ENCODE measurements at places on chromosomes 1 and 21.

GRCh38 chr1:982765-983436 lies 1.0 kb upstream of the PERM1 start:
- DNase-seq = no peak

- DNase-seq = no peak
Observed at GRCh38 chr1:70714149-70714548, 303.1 kb downstream of the CTH start.

- DNase-seq = no peak
Observed at GRCh38 chr1:25793585-25794170, 6.3 kb upstream of the SELENON start.

- DNase-seq = no peak
Observed at GRCh38 chr1:1982379-1983232, 21.0 kb downstream of the CFAP74 start.

DNA sequence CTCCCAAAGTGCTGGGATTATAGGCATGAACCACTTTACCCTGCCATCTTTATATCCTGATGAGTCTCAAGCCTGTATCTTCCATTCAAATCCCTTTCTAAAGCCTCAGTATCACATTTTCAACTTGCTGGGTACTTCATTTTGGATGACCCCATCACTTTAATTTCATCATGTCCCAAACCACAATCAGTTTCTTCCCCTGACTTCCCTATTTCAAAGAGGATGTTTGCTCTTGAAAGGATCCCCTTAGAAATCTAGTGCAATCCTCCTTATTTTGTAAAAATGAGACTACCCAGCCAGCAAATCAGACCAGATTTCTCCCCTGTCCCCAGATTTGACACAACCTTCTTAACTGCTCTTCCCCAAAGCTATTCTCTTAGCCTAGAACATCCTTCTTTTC lies 7.0 kb upstream of the TRIT1 start:
- DNase-seq = no peak

DNA sequence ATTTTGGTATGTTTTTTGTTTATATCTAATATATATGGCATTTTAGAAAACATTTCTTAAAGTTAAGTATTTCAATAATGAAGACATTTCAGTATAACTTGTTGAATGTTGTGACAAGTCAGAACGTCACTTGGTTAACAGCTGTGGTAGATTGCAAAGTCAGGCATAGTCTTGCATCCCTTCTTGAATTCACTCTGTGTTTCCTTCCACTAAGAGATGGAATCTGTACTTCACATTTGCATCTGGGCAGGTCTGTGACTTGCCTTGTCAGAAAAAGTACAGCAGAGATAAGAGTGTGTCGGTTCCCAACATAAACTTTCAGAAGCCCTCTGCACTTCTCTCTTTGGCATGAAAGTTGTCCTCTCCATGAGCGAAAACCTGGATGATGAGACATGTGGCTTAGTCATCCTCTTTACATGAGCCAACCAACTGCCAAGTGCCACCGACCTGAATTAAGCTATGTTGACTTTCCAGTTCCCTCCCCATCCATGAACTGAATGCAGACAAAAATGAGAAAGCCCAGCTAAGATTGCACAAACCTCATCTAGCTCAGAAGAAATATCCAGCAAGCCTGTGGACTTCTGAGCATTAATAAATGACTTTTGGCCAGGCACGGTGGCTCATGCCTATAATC lies 1730.2 kb downstream of the MRPL39 start:
- no peak for DNase-seq

GRCh38 chr1:16925635-16926490 lies 4.1 kb downstream of the CROCC start:
- no peak for DNase-seq

DNA sequence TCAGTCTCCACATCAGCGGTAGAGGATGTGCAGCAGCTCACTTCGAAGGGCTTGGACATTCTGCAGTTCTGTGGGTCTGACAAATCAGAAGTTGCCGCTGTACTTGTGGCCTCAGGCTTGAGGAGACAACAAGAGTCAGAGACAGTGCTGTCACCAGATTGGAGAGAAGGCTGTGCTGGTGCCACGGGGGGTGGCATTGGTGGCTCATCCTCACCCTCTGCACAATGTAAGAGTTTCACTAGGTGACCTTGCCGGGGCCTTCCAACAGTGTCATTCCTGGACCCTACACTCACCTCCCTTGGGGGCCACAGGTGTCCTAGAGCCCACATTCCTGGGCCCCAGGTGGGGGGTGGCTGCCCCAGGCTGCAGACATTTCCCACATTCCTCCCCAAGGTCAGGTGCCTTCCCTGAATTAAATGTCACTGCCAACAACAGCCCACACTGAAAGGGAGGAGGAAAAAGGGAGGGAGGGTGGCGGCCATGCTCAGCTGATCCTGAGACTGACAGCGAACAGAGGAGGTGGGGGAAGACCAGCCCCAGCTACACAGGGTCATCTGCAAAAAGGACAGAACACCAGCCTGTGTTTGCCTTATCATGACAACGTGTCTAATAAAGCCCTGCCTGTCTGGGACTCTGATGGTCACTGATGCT lies 46.4 kb downstream of the TMCC2 start:
- no peak for DNase-seq

GRCh38 chr21:36883532-36884486 lies 82.7 kb downstream of the HLCS start:
- no peak for DNase-seq

DNA sequence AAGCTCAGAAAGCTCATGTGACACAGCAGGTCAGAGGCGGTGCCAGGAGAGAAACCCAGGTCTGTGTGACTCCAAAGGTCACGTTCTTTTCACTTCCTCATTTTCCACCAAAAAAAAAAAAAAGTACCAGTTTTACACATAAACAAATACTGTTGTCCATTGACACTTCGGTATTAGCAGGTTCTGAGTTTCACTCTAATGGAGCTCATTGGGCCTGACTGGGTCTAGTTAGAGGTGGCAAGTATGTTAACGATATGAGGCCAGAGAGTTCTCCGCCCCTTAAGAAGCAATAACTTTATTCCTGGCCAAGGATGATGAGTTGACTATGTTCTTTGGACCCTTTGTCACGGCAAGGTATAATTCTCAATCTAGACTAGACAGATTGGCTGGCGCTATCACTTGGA lies 30.0 kb upstream of the SDE2 start:
- no peak for DNase-seq

DNA sequence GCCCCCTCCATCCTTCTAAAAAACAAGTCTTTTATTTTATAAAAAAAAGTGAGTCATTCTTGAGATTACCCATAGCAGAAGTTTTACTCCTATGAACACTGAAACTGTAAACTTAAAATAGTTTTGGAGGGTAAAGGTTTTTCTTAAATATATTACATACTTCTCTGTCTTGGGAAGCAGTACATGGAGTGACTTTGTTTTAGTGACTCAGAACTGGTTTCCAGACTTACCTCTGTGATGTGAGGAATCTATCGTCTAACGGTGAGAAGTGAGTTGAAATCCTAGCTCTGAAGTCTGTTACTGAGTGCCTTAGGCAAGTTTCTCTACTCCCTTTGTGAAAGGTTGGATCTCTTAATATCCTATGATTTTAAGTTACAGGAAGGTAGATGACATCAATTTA lies 176.3 kb upstream of the POU3F1 start:
- no peak for DNase-seq

- no peak for DNase-seq
Observed at GRCh38 chr1:73637264-73637663, 560.7 kb downstream of the LRRIQ3 start.

- DNase-seq = no peak
Observed at GRCh38 chr1:166069390-166069789, 97.4 kb downstream of the FAM78B start.

GRCh38 chr21:32392299-32392879 lies 423 bp downstream of the URB1 start:
- no peak for DNase-seq

DNA sequence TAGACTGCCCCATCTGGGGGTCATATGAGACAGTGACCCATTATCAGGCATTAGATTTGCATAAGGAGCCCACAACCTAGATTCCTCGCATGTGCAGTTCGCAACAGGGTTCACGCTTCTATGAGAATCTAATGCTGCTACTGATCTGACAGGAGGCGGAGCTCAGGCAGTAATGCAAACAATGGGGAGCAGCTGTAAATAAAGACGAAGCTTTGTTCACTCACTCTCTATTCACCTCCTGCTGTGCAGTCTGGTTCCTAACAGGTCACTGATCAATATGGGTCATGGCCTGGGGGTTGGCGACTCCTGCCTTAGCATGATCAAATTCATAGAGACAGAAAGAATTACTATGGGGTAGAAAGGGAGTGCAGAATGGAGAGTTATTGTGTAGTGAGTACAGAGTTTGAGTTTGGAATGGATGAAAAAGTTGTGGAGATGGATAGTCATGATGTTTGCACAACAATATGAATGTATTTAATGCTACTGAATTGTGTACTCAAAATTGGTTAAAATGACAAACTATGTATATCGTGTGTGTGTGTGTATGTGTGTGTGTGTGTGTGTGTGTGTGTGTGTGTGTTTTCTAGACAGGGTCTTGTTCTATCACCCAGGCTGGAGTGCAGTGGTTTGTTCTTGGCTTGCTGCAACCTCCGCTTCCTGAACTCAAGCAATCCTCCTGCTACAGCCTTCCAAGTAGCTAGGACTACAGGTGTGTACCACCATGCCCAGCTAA lies 42.2 kb downstream of the BTF3L4 start:
- no peak for DNase-seq

GRCh38 chr21:17660452-17660851 lies 47.8 kb upstream of the BTG3 start:
- DNase-seq = no peak

DNA sequence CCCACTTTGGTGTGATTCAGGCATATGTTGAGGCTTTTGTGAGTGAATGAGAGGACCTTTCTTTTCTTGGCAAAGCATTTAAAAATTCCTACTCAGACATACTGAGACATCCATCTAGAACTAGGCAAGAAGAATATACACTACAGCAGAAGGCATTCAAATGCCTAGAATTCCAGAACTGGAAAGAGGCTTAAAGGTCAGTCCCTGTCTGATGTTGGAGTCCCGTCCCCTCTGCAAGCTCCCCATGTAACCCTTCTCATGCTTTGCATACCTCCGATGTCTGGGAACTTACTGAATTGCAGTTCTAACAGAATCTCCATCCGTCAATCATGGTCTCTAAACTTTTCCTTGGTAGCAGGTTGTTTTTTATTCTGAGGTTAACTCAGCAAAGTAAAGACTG lies 152.9 kb downstream of the ATP6V1G3 start:
- DNase-seq = no peak

GRCh38 chr1:34018285-34018684 lies 146.7 kb downstream of the CSMD2 start:
- no peak for DNase-seq

DNA sequence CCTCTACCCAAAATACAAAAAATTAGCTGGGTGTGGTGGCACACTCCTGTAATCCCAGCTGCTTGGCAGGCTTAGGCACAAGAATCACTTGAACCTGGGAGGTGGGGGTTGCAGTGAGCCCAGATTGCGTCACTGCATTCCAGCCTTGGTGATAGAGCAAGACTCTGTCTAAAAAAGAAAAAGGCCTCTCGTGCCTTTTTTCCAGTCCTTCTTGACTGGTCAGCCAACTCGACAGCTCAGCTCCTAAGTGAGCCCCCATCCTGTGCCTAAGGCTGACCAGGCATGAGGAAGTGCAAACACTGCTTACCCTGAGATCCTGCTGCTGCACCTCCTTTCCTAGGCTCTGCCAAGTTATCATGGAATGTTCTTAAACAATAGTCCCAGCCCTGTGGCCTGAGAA lies 10.1 kb upstream of the PROK1 start:
- DNase-seq = no peak

DNA sequence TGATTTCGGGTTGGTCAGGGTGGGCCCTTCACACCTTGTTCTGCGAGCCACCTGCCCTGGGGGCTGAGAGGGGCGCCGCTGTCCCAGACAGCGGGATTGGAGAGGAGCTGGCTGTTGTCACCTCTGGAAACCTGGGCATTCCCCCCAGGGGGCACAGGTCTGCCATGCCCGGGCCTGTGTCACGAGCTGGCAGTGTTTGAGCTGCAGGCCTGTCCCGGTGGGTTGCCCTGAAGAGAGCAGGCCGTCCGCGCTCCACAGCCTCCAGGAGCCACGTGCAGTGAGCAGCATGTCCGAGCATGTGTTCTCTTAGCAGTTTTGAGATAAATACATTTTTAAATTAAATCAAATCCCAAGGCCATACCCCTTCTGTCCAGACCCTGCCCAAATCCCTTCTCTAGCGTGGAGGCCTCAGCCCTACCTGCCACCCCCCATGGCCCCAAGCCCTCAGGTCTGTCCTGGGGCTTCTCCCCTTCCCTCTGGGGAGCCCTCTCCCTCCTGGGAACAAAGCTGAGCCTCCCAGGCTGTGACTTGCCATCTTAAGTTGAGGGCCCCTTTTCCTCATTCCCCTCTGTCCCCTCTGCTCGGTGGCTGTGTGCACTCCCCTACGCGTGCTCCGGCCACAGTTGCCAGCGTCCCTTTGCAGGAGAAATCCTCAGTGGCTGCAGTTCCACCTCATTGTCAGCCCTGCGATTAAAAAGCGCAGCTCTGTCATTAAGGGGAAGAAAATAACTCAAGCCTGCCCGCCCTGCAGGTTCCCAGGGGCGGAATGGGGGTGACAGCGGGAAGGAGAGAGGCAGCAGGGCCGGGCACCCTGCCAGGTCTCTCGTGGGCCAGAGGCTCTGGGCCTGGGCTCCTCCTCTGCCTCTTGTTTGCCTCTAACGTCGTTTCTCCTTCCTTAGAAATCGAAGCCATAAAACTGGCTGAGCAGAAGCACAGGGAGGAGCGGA lies 26.6 kb downstream of the SLX9 start:
- DNase-seq = no peak

- DNase-seq = no peak
Observed at GRCh38 chr1:8687039-8687438, 130.4 kb downstream of the RERE start.

GRCh38 chr1:27650539-27651175 lies 15.7 kb upstream of the FGR start:
- no peak for DNase-seq

DNA sequence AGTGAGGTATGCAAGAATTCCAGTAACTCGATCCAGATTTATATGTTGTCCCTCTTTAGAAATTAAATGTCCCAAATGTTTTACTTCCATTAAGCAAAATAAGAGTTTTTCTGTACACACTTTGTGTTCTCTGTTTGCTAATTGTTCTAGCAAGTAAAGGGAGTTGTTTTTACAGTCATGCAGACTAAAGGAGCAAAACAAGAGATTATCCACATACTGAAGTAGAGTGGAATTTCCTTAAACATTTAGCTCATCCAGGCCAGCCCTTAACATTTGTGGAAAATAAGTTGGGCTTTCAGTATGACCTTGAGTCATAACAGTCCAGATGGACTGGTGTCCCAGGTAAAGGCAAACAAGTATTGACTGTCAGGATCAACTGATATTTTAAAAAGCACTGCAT lies 44.1 kb upstream of the TINAGL1 start:
- no peak for DNase-seq

- DNase-seq = no peak
Observed at GRCh38 chr1:75785320-75785982, 605 bp upstream of the RABGGTB start.

GRCh38 chr1:1604374-1605033 lies 4.6 kb upstream of the FNDC10 start:
- no peak for DNase-seq

GRCh38 chr21:21750124-21750825 lies 752.1 kb downstream of the NCAM2 start:
- no peak for DNase-seq

Measured in stimulated activated CD8-positive, alpha-beta memory T cell treated with anti-CD3 and anti-CD28 coated beads, Interleukin-4, amount 100 ng/mL, for 24 hours (primary cell).